ENCODE measurements at places on chromosomes 16 and 17.

DNA sequence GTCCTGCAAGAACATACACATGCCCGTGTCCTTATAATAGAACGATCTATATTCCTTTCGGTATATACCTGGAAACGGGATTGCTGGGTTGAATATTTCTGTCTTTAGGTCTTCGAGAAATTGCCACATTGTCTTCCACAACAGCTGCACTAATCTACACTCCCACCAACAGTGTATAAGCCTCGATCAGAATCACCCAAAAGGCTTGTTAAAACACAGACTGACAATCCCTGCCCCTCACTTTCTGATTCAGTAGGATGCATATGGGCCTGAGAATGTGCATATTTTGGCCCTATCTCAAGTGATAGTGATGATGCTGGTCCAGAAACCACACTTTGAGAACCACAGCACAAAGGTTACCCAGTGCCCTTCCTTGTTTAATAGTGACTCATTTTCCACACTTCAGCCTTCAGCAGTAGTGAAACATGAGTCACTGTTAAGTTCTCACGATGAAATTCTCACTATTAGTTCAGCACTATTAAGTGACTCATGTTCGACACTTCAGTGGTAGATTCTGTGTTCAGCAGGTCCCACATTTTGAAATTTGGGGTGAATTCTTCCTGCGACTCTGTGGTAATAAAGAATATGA is 215.6 kb downstream of the GRIN2A start:
- DNase-seq = peak; percentile 55

DNA sequence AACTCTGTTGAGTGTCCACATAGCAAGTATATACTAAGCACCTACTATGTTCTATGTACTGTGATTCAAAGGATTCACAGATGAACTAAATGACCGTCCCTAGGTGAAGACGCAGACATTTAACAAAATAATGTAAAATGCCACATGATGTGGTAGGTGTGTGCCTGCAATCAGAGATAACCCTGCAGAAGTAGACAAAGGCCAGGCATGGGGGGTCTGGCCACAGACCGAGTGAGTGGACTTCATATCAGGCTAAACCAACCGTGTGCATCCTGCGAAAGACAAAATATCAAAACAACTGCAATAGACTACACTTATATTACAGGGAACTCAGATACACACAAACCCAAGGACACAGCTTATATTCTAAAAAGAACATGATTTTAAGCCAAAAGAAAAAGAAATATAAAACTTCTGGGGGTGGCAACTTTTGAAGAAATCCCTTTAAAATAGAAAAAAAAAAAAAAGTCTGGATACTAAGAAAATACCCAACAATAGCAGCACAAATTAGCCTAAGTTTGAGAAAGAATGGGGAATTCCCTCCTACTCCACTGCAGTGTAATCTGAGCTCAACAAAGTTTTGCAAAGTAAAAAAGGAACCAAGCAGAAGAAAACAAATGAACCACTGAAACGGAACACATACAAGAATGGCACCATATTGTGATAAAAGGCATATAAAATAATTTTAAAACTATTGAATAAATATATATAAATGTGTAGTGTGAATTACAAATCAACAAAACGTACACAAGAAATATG is 12.3 kb downstream of the HSDL1 start:
- DNase-seq = no peak

GRCh38 chr17:68302666-68303065 is 11.4 kb downstream of the ARSG start:
- no peak for DNase-seq

- DNase-seq = no peak
Observed at GRCh38 chr16:57244463-57244766, 644 bp upstream of the ARL2BP start.

DNA sequence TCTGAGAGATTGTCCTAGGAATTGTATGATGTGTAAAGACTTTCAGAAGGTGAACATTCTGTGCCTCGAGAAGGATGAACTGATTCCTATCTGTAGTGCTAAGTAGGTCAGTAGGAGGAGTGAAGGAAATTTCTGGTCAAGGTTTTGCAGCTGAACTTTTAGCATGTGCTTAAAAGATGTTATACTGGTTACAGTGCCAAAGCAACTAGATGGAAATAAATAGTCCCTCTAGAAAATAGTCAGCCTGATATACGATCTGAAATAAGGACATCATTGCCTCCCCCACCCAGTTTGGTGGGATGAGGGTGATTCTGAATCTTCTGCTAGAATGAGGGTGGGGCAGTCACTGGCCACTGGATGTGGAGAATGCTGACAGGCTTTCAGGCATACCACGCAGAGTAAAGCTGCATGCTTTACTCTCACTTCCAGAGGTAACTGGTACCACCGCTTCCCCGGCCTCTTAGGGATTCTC is 57.2 kb upstream of the VPS4A start:
- DNase-seq = no peak

DNA sequence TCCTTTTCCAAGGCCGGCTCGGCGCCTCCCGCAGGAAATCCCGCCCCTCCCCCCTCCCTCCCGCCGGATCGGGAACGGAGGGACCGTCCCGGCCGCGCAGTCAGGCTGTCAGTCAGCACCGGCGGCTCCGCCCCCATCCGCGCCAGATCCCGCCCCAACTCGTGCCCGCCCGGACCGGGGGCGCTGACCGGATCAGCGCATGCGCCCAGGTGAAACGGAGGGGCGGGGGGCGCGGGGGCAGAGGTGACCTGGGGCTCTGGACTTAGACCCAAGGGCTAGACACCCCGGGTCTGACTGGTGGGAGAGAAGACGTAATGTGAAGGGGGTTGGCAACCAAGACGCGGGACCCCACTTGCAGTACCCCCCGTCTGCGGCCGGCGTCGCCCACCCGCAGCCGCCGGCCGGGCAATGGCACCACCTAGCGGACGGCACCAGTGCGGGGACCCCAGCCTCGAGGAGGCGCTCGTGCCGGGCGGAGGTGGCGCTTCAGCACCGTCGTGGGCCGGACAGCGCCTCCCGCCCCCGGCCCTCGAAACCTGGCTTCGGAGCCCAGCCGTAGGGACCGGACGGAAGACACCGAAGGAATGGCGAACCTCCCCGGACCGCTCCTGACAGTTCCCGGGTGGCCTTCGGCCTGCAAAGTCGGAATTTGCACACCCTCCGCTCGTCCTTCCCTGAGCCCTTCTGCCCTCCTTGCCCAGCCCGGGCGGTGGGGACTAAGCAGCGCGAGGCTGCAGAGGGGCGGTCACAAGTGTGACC is at the start of gene CASKIN2:
CASKIN2 (minus strand) TSS at position 42 of the 759 bp plus-strand sequence. CDS start 1,733 bp downstream, outside the sequence.
- DNase-seq = peak; percentile 93

- no peak for DNase-seq
Observed at GRCh38 chr17:27669850-27670249, 38.9 kb downstream of the LGALS9 start.

GRCh38 chr16:53202398-53202797 is 147.6 kb downstream of the CHD9 start:
- no peak for DNase-seq

DNA sequence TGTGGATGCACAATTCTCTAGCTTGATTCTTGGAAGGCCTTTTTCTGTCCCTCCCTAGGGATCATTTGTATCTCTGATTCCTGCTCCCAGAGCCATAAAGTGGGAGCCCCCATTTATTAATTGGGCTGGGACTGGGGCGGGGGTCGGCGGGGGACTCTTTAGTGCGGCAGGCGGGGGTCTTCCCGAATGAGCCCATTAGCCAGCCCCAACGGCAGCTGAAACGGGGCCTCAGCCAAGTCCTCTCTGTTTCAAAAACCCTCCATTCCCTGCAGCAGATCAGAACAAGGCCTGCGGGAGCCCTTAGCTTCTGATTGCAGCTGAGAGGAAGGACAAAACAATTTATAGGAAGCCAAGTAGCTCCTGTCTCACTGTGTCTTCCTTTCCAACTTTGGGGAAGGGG is 67.1 kb downstream of the NEUROD2 start:
- DNase-seq = no peak

DNA sequence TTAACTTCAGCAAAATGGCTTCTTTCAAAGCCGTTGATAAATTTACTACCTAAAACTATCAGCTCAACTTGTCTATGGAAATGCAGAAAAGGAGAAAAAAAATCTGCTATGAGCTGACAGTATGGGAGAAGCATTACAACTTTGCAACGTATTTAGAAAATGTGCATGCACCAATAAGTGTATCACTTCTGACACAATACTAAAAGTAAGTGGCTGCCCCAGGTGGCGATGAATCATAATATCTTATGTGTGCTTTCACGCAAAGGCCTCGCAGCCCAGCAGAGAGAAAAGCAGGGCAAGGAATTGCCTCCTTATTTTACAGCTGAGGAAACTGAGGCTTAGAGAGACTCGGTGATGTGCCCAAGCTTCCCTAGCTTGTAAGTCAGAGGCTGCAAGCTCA is 101.8 kb downstream of the SALL1 start:
- DNase-seq = no peak

- peak; percentile 54 for DNase-seq
Observed at GRCh38 chr17:4142107-4142900, 526 bp downstream of the ZZEF1 start.

- no peak for DNase-seq
Observed at GRCh38 chr16:88962478-88963152, 14.4 kb downstream of the CBFA2T3 start.

- DNase-seq = no peak
Observed at GRCh38 chr17:27218719-27219488, 75.0 kb upstream of the WSB1 start.

DNA sequence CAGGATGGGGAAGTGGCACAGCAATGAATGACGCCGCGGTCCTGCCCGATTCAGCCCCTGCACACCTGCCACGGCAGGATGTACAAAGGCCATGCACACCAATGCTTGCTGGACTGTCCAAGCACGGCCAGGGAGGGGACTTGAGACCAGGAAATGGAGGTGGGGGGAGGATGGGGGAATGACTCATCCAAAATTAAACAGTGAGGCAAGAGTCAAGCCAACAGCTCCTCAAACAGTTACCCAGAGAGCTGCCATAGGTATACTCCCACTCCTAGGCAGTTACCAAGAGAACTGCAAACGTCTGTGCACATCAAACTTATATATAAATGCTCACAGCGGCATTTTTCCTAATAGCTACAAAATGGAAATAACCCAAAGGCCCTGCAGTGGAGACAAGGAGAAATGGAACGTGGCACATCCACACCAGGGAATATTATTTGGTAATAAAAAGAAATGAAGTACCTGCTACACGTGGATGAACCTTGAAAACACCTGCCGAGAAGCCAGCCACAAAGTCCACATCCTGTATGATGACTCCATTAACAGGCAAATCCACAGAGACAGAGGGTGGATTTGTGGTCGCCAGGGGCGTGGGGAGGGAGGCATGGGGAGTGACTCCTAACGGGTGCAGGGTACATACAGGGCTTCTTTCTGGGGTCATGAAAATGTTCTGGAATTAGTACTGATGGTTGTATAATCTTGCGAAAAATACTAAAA is 54.1 kb downstream of the VAC14 start:
- peak; percentile 93 for DNase-seq

DNA sequence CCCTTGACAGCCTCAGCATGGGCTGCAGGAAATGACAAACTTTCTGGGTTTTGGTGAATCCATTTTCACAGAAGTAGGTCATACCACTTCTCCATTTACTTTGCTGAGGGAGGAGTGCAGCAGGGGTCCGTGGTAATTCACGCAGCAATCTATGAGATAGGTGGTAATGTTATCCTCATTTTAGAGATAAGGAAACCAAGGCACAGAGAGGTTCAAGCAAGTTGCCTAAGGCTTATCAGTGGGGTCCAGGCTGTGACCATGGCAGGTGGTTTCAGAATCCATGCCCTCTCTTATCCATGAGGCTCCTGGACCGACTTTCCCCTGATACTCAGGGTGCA is 12.6 kb downstream of the TBX4 start:
- no peak for DNase-seq

DNA sequence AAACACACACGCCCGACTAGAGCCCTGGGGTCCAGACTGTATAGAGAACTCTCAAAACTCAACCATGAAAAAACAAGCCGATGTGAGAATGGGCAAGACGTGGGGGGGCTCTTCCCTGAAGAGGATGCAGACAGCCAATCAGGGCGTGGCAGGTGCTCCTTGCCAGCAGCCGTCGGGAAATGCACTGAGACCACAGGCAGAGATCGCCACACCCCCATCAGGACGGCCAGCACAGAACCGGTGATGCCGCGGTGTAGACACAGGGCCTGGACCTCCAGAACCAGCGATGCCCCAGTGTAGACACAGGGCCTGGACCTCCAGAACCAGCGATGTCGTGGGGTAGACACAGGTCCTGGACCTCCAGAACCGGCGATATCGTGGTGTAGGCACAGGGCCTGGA is 169.2 kb downstream of the LAT start:
- DNase-seq = no peak

GRCh38 chr17:76005263-76006149 is 4.9 kb downstream of the CDK3 start:
- peak; percentile 79 for DNase-seq

GRCh38 chr17:80180192-80180591 is 10.4 kb downstream of the CARD14 start:
- no peak for DNase-seq

DNA sequence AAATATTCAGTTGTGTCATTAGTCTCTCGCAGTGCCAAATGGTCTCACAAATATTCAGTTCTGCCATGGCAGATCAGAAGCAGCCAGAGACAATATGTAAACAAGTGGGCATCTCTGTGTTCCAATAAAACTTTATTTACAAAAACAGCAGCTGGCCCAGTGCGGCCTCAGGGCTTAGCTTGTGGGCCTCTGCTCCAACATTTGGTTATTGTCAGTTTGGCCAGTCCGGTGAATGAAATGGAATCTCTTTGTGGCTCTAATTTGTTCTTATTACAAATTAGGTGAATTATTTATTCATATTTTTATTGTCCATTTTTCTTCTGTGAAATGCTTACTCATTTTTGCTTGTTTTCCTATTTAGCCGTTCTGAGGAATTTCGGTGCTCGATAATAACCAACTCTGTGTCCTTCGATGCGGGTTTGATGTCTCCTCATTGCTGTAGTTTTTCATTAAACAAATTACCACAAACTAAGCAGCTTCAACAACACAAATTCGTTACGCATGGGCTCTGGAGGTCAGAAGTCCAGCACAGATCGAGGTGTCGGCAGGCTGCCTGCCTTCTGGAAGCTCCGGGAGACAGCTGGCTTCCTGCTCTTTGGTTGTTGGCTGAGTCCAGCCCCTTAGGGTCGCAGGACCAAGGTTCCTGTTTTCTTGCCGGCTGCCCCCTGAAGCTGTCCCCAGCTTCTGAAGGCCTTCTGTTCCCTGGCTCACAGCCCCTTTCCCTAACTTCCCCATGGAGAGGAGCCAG is 4.1 kb upstream of the SLC38A10 start:
- no peak for DNase-seq

GRCh38 chr16:75262104-75262799 is 10.8 kb upstream of the BCAR1 start:
- DNase-seq = no peak

DNA sequence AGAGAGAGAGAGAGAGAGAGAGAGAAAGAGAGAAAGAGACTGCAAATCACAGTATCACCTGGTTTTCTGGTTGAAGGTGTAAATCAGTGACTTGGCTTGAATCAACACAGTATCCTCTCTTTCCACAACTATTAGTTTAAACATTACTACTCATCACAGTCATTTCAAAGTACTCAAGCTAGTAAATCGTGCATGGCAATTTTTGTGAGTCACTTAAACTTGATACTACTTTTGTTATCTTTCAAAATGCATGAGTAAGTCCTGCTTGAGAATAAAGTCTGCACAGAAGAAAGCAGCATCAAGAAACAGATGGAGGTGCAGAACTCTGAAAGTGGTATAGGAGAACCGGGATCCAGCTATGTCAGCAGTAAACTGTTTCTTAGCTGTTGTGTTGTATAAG is 535.4 kb downstream of the CDH8 start:
- no peak for DNase-seq

GRCh38 chr17:6094453-6094852 is 24.3 kb downstream of the WSCD1 start:
- DNase-seq = no peak
